ENCODE measurements at places on chromosomes 5 and 9.

GRCh38 chr9:109986521-109986991 is 206.6 kb downstream of the PALM2AKAP2 start:
- DNase-seq, result no peak

DNA sequence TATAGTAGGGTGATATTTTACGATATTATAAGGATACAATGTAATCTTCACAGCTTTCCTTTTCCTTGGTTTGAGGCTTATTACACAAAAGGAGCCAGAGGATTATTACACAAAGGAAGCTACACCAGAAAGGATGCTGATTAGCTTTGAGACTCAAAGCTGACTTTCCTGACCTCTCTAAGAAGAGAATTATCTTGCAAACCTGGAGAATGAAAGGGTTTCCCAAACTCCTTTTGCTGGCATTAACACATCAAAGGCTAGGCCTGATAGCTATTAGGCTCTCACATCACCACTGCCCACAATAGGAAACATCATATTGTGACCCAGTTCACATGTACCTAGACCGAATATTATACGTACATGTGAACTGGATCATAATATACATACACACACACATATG is 34.2 kb upstream of the CHD1 start:
- no peak for DNase-seq

GRCh38 chr5:107418902-107419301 is 251.8 kb downstream of the EFNA5 start:
- no peak for DNase-seq

- DNase-seq, result no peak
These were observed 161.3 kb downstream of the RAPGEF6 start for GRCh38 chr5:131473731-131474130.

DNA sequence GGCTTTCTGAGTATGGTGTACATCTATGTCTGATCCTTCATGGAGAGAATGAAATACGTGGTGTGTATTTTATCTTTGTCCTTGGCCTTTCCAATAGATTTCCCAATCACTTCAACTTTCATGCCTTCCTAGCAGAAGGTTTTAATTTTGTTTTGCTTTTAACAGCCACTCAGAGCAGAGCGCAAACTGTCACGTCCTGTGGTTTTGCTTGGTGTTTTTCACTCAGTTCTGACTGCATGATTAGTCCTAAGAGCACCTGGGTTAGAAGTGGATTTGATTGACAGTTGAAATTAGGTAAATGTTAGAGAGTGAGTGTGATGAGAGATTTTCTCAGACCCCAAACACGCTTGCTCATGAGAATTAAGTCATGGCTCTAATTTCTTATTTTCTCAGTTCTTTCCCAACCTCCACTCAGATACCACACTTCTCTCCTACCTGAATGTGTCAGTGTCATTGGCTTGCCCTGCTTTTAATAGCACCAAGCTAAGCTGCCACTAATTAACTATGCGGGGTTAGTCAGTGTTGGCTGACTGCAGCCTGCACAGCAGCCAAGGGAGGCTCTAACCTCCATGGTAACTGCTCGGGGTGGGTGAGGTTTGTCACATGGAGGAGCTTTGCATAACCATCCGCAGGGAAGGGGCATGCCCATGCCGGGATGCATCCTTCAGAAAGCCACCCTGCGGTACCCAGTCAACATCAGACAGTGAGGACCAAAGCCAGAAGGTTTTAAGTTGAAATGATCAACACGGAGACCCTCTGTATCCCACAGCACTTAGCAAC is 173.4 kb downstream of the NR3C1 start:
- peak; percentile 56 for DNase-seq

DNA sequence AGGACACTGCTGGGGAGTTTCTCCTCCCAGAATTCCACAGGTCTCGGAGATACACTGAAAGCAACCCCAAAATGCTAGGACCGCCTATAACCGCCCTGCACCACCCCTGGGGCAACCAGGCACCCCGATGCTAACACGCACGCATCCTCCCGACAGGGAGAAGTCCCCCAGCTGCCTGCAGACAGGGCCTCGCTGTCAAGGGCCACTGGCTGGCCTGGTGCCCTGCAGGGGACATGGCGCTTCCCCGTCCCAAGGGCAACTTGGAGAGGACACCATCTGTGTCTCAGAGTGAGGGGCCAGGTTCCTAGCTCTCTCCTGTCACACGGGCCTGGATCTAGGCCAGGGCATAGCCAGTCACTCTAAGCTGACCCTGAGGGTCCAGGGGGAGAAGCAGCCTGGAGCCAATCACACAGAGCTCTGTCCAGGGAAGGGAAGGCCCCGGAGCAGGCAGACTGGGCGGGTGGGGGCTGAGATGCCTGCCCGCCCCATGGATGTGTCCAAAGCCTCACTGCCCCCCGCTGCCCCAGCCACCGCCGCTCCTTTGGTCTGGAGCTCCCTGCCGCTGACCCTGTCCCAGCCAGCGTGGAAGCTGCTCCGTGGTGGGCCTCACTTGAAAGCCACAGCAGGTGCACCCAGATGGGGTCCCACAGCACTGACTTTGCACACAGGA is 9.7 kb downstream of the NOTCH1 start:
- DNase-seq, result no peak

GRCh38 chr5:39021413-39021812 is 52.8 kb downstream of the RICTOR start:
- DNase-seq, result no peak

GRCh38 chr5:108700930-108701329 is 46.8 kb upstream of the FER start:
- DNase-seq, result no peak

DNA sequence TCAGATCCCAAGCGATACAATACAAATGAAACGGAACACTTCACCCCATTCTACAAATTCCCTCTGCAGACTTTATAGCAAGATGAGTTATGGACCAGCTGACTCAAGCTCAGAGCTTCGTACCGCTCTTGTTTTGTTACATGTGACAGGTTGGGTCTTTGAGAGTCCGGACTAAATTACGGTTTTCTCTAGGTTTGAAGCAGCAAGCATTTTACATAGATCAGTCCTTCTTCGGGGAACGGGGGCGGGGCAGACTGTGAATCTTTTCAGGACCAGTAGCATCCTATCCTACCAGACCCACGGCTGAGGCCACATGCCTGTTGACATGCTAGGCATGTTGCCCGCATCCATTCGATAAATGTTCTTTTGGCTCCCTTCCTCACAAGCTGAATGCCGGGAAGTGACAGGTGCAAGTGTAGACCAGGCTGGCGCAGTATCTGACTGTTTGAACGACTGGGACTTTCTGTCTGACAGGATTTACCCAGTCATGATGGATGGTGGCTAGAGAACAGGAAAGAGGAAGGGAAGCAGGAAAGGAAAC is 811.0 kb upstream of the GRAMD2B start:
- no peak for DNase-seq

- DNase-seq, result no peak
These were observed 65.9 kb downstream of the DMRTA1 start for GRCh38 chr9:22512495-22512894.

GRCh38 chr5:139181835-139182452 is 16.2 kb downstream of the SIL1 start:
- no peak for DNase-seq

DNA sequence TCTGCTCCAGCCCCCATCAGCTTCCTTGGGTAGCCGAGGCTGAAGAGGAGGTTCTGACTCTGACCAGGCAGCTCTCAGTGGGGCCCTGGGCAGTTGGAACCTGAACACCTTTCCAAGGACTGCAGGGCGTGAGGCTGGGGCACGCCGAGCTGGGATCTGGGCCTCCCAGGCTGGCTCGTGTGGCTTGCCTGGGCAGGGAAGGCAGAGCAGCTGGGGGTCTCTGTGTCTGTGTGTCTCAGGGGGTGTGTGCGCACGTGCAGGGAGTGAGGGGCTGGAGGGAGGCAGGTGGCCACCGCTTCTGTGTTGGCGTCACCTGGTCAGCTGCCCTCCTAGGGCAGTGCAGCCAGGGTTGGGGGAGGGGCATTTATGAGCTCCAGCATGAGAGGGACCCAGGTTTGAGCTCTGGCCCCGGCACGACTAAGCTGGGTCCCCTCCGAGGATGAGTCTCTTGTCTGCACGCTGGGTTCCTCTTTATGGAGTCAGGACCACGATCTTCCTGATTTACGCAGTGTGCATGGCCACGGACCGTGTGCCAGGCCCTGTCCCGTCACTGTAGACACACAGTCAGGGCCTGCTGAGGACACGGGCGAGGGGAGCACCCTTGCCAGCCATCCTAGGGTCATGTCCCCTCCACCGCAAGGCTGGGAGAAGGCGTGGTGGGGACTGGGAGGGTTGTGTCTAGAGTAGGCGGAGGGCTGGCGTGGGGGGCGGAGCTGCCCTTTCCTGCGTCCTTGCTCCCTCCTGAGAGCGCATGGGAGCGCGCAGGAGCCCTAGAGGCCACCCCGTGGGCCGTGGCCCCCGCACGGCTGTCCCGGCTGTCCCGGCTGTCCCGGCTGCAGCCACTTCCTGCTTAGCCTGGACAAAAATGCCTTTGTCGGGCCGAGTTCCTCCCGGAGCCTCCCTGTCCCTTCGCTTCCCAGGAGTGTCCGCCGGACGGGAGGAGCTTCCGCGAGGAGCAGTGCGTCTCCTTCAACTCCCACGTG is 4.6 kb downstream of the ADAMTSL2 start:
- no peak for DNase-seq

DNA sequence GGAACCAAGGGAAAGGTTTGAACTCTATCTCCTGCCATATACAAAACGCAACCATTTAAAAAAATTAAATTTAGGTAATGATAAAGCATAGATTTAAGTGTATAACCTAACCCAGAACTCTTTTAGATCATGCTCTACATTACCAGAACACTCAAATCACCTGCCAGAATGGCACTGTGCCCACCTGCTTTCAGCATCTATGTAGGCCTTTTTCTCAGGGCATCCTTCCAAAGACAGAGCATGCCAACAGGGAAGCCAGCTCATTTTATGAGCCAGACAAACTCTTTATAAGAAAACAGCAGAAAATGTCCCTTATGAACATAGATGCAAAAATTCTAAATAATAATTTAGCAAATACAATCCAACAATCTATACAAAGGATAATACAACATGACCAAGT is 47.9 kb upstream of the SMAD5 start:
- DNase-seq, result peak; percentile 91

- no peak for DNase-seq
These were observed 86.3 kb downstream of the MYO10 start for GRCh38 chr5:16849775-16850174.

GRCh38 chr9:70816316-70816715 is 305.1 kb downstream of the TRPM3 start:
- DNase-seq, result no peak

- DNase-seq, result no peak
These were observed 55.2 kb downstream of the DROSHA start for GRCh38 chr5:31476738-31477141.

- DNase-seq, result no peak
These were observed 240.7 kb upstream of the NREP start for GRCh38 chr5:111997711-111998110.

DNA sequence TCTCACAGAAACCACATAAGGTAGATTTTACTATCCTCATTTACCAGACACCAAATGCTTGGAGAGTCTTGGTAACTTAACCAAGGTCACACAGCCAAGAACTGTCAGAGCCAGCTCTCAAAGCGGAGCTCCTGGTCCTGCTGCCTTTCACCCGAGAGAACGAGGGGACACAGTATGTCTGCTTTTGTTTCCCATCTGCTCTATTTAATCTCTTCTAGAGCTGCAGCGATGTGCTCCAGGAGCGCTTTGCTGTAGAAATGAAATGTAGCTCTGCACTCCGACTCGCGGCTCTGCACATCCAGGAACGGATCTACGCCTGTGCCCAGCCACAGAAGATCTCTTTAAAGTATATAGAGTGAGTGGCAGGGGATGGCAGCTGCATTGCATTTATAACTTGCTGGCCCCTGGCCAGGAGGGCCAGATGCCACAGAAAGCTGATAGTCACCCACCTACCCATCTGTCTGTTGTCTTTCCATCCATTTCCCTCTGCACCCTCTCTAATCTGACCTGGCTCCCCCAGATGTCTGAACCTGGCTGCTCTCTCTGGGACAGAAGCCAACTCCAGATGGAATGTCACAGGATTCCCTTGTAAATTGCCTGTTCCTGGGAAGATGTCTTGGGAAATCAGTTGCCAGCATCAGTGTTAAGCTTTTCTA is 21.4 kb upstream of the TRMT10B start:
- DNase-seq, result no peak

GRCh38 chr5:170809551-170809950 is 26.0 kb downstream of the GABRP start:
- no peak for DNase-seq

DNA sequence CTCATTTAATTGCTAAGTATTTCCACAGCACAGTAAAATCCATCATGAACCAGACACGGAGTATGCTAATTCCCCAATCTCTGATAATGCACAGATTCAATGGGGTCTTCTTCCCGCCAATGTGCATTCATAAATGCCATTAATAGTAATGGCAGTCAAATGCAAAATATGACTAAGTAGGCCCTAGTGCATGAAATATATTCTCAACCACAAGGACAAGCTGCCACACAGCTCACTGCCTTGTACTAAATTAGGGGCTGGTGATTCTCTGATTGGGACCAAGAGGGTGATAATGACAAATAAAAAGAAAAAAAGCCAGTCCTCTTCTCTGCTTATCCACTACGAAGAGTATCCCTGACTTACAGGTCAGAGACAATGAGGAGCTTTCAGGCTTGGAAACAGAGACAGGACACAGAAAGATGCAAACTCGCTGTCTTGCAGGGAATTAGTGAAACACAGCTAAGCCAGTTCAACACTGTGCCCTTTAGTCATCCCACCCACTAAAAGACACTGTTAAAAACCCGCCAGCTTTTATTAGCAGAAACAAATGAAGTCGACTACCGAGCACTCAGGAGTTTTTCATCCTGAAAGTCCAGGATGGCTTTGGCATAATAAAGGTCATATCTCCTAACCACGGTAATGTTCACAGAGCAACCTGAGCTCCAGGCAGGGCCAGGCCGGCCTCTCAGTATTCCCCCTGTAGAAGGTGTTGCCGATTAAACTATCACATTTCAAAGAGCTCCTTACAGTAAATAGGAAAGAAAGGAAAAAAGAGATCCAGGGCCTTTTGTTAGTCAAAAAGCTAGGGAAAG is 148.1 kb downstream of the EBF1 start:
- DNase-seq, result no peak

- no peak for DNase-seq
These were observed 112.2 kb upstream of the SHB start for GRCh38 chr9:38181232-38181631.

- no peak for DNase-seq
These were observed 10.1 kb downstream of the FGF18 start for GRCh38 chr5:171429543-171429910.

GRCh38 chr9:126420643-126421564 is 94.3 kb downstream of the MVB12B start:
- DNase-seq, result peak; percentile 18

- DNase-seq, result no peak
These were observed 19.2 kb downstream of the ANKHD1 start for GRCh38 chr5:140420665-140421361.

DNA sequence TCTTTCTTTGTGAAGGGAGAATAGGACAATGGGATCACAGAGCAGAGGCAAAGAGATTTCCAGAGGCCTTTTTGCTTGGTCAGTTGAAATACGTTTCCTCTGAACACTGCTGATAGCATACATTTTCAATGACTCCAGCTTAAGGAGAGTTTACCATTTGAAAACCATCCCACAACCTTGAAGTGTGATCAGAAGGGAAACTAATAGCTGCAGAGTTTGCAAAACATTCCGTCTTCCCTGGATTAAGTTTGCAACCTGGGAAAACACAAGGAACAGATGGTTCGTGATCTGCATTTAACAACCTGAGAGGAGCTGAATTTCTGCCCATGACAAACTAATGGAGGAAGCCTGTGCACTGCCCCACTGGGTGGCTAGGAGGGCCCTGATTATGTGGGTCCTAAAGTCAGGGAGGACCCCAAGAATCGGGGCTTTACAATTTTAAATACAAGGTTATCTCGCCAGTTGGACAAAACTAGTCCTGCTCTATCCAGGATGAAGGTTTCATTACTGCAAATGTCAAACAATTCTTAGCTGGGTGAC is 35.6 kb downstream of the MTX3 start:
- DNase-seq, result no peak

GRCh38 chr5:179914032-179914755 is 6.5 kb upstream of the TBC1D9B start:
- no peak for DNase-seq

Measured in right lobe of liver (tissue), 6 donors.